ENCODE measurements at places on chromosomes 1 and 21.

DNA sequence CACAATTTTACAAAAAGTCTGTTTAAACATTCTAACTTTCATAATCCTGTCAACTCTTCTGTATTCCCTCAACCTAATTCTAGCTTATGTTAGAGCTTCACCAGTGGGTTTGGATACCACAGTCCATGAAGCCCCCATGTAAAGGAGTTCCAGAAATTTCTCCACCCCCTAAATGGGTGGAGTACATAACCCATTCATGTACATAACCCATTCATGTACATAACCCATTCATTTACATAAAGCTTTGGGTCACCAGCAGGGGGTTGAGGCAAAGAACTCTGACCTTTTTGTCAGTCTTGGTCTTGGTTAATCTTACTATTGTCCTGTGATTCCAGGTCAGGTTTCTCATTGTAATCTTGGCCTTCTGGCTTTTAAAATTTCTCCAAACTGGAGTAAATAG is 61.6 kb downstream of the SMYD2 start:
- DNase-seq: no peak

GRCh38 chr1:246608616-246609376 is 42.5 kb downstream of the CNST start:
- peak; percentile 66 for DNase-seq

DNA sequence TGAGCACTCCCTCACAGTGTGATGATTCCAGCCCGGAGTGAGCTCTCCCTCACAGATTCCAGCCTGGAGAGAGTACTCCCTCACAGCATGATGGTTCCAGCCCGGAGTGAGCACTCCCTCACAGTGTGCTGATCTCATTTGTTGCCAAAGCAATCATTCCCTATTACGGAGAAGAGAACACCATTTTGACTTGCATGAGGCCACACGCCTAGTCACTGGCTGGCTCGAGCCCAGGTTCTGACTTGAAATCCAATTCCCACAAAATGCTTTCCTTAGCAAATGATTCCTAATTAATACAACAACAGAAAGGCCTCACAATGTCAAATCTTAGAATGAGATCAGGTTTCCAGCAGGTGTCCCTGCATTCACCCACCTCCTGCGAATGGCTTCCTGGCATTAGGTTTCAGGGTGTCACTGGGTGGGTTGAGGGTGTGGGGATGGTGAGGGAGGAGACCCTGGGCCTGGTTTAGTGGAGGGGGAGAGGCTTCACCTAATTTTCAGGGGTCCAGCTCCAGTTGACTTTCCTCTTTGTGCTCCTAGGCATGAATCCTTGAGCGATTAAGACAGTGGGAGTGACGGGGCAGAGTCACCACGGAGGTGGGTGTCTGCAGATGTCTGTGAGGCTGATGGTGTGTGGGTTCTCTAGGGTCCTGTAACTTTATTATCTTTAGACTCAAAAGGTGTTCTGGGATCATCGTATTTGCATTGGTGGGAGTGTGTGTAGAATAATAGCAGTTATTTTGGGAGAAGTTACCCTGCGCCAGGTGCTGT is 158.5 kb downstream of the KCNJ6 start:
- DNase-seq: no peak

- DNase-seq: no peak
Measured at GRCh38 chr1:89279011-89279466, 6.4 kb upstream of the GBP5 start.

DNA sequence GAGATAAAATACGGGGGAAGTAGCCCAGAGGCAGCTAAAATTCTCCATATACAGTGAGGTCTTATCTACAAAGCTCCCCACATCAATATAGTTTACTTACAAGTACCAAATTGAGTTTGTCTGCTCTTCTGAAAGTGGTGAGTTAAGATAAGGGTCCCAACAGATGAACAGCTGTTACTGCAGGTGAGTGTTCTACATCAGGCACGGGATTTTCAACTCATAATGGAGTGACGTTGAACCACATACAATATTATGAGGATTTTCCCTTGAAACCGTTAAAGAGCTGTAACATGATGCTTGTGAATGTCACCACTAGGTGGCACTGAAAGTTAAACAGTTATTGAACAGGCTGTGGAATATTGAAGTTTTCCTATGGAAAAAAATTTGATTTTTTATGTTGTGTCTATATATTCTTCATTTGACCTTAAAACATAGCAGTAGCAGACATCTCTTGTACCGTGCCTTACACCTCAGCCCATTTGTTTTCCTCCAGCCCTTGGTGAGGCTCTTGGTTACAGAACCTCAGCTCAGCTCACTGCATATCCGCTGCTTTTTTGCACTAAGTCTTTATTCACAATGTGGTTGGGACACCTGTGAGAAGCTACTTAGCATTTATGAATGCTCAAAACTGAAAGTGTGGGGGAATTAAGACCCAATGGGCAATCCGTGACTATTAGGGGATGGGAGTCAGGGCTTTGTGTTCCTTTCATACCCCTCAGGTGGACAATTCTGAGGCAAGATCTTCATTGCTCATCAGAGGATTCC is 23.2 kb downstream of the CD1D start:
- DNase-seq: peak; percentile 14

DNA sequence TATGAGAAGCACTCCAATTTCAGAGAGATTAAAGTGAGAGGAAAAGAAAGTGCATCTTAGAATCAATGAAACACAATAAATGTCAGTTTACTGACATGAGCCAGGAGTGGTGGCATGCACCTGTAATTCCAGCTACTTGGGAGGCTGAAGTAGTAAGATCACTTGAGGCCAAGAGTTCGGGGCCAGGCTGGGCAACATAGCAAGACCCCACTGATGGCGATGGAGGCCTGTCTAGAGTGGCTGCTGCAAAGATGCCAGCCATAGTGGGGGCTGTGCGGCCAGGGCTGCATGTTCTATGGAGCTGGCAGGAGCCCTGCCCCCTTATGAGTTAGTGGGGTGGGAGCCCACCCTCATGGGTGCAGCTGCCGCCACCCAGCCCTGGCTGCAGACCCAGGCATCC is 27.3 kb downstream of the ZCCHC17 start:
- no peak for DNase-seq

- no peak for DNase-seq
Measured at GRCh38 chr1:90919900-90920299, 101.9 kb downstream of the ZNF644 start.

DNA sequence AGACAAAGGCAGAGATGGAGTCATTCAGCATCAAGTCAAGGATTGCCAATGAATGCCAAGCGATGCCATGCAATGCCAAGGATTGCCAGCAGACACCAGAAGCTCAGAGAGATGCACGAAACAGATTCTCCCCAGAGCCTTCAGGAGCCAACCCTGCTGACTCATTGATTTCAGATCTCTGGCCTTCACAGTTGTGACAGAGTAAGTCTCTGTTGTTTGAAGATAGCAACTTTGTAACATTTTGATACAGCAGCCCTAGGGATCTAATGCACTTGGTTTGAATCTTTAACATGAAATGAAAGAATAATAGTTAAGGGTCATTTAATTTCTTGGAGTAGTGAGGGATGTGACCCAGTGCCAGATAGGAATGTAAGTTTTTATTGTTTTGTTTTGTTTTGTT is 287.4 kb upstream of the RUNX1 start:
- no peak for DNase-seq

DNA sequence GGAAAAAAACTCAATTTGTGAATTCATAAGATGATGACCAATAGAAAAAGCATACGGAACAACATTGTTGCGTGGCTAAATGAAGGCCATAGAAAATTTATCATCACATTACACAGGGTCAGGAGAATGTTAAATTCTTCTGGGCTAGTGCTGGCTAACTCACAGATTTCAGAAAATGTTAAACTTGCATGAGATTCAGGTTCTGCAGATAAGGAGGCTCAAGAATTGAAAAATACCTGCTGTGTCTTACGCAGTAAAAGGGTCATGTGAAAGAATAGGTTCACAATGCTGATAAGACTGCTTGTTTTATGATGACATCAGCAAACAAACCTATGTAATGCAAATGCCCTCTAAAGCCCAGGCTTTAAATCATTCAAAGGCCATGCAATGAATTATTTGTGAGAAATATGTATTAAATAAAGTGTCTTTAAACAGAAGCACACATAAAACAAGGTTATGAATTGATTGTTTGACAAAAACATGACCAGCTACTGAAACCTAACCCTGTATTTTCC is 378.8 kb downstream of the USP25 start:
- no peak for DNase-seq

- DNase-seq: no peak
Measured at GRCh38 chr21:31248598-31248997, 95.5 kb downstream of the TIAM1 start.

DNA sequence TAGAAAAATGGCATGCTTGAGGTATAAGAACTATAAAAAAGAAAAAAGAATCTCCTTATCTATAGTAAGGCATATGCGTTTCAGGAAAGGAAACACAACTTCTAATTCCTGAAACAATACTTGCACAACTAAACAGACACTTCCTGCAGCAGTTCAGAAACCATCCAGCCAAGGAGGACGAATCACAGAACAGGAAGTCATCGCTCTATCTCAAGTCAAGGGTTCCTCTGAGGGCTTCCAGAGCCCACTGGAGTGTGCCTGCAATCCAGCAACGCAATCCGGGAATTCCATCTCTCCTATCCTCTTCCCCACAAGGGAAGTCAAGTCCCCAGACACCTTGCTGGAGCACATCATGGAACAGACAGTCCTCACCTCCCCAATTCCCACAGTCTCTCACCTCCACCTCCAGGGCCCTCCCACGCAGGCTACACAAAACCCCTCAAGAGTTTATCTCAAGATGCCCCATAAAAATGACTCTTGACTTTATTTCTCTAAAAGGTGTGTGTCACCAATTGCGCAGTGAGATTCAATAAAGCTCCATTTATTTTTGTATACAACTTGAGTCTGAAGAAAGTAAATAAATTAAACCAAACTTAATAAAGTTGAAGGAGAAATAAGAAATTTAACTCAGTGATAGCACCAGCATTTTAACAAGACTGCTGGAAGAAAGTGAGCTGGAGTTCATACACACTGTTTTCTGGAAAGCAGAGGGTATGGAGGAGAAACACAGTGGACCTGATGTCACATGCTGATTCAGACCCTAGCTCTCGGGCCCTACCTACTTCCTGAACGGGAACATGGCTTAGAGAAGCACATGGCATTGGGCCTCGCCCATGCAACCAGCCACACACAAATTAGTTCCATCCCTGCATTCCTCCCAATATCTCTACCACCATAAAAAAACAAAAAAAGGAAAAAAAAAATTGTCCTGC is 39.9 kb downstream of the SIPA1L2 start:
- no peak for DNase-seq

DNA sequence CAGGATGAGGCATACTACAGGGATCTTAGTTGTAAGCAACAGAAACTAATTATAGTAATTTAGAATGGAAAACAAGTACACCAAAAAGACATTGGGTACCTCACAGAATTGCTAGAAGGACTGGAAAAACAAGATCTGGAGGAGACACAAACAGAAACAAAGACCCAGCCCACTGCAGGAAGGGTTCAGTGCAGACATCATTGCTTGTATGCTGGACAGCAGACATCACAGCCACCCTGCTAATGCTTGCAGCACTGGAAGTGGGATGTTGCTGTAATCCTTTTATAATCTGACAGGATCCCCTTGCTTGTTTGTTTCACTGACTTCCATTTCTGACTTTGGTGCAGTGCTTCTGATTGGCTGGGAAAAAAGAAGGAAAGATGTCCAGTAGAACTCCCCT is 111.4 kb upstream of the ZNF678 start:
- DNase-seq: no peak

Data from AG04449 (cell line).